ENCODE measurements at places on chromosomes 1 and 21.
A peak's percentile ranks its signal among the peaks of the same experiment; 100 is the strongest.

- no peak for DNase-seq
Measured at GRCh38 chr1:89692601-89693521, 59.9 kb downstream of the LRRC8C start.

- DNase-seq: no peak
Measured at GRCh38 chr21:45421846-45422775, 17.1 kb downstream of the COL18A1 start.

- no peak for DNase-seq
Measured at GRCh38 chr1:35190784-35191183, 2.2 kb downstream of the SFPQ start.

GRCh38 chr1:29810121-29811120 is 574.1 kb downstream of the PTPRU start:
- no peak for DNase-seq

- no peak for DNase-seq
Measured at GRCh38 chr1:201491896-201492511, 14.9 kb downstream of the CSRP1 start.

DNA sequence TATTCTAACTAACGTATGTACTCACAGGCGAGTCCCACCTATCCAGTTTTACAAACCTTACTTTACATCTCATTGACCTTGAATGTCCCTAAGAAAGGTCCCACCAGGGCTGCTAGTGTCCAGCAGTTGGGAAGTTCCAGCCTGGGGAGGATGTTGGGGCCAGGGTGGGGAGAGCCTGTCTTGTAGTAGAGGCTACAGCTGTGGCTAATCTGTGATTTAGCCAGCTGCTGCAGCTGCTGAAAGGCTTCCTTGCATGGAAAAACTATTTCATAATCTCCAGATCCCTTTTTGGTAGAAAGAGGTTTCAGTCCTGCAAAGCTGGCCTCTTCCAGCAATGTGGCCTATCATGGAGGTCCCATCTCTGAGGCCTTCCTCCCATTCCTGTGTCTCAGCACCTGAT is 23.1 kb downstream of the TNN start:
- DNase-seq: no peak

DNA sequence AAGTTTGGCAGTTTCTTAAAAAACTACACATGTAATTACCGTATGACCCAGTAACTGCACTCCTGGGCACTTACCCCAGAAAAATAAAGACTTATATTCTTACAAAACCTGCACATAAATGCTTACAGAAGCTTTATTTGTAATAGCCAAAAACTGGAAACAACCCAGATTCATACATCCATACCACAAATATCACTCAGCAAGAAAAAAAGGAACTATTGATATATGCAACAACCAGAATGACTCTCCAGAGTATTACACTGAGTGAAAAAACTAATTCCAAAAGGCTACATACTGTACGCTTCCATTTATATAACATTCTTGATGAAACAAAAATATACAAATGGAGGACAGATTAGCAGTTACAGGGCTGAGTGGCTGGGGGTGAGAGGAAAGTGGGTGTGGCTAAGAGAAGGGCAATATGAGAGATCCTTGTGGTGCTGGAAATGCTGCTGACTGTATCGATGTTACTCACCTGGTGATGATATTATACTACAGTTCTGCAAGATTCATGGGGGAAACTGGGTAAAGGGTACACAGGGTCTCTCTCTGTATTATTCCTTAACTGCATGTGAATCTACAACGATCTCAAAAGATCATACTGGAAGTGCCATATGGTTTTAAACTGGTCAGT is 96.0 kb upstream of the GNG4 start:
- no peak for DNase-seq

DNA sequence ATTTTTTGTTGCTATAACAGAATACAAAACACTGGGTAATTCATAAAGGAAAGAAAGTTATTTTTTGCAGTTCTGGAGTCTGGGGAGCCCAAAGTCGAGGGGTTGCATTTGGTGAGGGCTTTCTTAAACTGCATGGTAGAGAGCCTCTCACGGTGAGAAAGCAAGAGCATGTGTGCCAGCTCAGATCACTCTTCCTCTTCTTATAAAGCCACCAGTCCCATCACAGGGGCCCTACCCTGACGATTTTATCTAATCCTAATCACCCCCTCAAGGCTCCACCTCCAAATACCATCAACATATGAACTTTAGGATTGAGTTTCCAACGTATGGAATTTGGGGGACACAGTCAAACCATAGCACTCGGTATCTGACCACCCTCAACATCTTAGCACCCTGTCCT is 1.0 kb upstream of the STRIP1 start:
- no peak for DNase-seq

GRCh38 chr1:211652371-211652770 is 23.1 kb downstream of the NEK2 start:
- no peak for DNase-seq

GRCh38 chr1:28058971-28059878 is 29.2 kb downstream of the EYA3 start:
- no peak for DNase-seq

- DNase-seq: peak; percentile 17
Measured at GRCh38 chr1:23283667-23284602, 60.1 kb downstream of the HNRNPR start.

DNA sequence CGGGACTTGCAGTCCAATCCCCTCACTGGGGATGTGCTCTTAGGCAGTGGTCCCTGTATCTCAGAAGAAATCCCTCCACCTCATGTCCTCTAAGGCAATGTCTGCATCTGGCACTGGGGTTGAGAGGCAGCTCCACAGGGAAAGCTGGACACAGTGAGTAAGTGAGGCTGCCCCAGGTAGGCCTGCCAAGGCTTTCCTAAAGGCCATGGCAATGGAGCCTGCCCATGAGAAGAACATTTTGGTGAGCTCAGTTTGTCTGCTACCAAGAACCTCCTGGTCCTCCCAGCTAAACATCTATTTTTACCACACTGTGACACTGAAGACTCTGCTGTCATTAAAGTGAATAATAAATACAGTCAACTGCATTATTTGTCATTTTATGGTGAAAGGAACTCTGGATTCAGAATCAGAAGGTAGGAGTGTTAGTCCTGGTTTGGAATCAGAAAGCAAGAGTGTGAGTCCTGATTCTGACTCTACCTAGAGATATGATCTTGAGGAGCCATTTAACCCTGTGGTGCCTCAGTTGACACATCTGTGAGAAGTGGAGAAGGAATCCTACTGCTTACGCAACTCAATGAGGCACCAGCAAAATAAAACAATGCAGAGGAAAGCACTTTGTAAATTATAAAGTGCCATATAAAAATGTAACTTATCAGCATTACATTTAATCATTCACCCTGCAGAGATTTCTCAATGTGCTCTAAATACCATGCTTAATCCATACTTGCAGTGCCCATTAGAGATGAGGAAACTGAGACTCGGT is 41.0 kb downstream of the TBX15 start:
- DNase-seq: no peak

DNA sequence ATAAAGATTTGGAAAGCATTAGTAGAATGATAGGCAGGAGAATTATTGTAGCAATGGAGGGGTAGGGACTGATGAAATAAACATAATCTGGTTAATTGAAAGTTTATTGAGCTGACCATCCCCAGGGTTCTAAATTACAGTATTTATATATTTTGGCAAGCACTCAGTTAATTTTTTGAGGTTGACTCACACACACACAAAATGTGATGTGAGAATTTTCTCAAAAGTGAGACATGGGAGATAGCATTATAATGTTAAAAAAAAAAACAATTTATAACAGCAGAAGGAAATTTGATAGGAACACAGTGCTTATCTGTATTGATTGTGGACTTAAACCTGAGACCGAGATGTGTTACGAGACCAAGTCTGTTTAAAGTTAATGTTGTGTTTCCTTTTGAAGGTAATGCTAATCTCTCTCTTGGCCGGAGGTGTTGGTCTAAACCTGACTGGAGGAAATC is 24.6 kb downstream of the TRIM45 start:
- DNase-seq: peak; percentile 0

DNA sequence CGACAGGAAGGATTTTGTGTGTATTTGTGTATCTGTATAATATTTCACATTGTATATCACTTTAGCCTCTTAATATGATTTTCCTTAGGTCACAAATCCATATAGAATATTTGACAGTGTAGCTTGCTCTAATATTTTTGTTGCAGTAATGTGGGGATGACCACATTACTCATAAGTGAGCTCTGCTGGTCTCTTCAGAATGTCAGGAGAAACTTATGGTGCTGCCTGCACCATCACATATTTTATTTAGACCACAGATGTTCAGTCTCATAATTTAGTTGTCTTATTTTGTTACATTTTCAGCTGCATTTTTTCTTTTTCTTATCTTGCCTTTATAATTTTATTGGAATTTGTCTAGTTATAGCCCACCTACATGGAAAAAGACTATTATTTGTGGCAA is 205.3 kb downstream of the PBX1 start:
- no peak for DNase-seq

GRCh38 chr21:44391345-44392091 is 38.1 kb downstream of the TRPM2 start:
- DNase-seq: no peak

DNA sequence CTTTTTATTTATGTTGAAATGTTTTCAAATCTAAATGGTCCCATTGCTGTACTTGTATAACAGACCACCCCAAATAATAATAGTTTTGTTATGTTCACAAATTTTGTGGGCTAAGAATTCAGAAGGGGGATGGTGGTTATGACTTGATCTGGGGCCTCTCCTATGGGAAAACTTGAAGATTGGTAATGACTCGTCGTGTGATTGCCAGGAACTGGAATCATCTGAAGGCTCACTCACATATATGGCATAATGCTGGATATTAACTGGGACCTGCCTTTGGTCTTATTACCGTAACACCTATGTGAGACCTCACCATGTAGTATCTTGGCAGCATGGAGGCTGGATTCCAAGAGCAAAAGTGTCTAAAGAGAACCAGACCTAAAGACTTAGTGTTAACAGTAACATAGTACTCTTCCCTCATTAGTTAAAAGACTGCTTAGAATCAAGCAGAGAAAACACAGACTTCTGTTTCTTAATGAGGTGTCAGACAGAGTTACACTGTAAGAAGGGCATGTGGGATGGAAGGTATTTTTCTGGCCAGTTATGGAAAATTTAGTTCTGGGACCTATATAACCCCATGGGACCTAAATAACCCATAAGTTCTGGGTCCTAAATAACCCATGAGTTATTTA is 11.9 kb downstream of the LYPLAL1 start:
- no peak for DNase-seq

DNA sequence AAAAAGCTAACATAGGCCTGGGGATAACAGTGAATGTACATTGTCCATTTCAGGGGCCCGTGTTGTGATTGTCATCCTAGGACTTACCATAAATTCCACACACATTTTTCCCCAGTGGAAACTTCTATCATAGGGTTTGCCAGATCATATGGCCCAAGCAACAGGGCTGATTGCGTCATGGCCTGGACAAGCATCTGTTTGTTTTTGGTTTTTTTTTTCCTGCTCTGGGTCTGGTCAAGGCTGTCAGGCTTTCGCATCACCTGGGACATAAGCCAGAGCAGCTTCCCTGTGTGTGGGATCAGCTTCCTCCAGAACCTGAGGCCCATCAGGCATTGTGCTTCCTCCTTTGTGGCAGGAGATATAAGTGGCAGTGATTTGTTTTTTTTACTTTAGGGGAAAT is 598.5 kb upstream of the USP24 start:
- DNase-seq: no peak

DNA sequence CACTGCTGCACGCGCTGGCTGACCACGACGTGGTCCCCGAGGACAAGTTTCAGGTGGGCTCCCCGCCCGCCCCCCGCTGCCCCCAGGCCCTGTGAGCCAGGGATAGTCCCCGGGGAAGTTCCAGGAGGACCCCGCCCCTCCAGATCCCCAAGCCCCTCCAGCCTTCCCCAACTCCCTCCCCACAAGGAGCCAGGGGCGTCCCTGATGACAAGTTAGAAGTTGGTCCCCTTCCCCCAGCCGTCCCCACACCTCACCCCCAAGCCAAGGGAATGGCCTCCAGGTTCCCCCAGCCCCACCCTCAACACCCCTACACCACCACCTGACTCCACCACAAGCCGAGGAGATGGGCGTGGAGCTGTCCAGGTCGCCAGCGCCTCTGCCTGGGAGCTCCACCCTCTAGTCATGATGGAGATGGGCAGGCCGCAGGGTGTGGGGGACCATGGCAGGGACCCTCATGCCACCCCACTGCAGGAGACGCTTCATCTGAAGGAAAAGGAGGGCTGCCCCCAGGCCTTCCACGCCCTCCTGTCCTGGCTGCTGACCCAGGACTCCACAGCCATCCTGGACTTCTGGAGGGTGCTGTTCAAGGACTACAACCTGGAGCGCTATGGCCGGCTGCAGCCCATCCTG is 525 bp downstream of the AIRE start:
- no peak for DNase-seq

- DNase-seq: no peak
Measured at GRCh38 chr1:230725256-230726012, 11.5 kb upstream of the AGT start.

- DNase-seq: no peak
Measured at GRCh38 chr1:108646648-108647269, 14.1 kb downstream of the HENMT1 start.

GRCh38 chr1:232379063-232379434 is 250.9 kb downstream of the SIPA1L2 start:
- DNase-seq: no peak

All from kidney glomerular epithelial cell (primary cell).